ENCODE measurements at places on chromosomes 5 and 9. TPM values are rescaled to one million over a fixed set of nuclear protein-coding genes. Genes with fewer than 3 reads are reported as not detected.

GRCh38 chr5:41686767-41687166, 176.4 kb upstream of the PLCXD3 start:
- no peak for DNase-seq

DNA sequence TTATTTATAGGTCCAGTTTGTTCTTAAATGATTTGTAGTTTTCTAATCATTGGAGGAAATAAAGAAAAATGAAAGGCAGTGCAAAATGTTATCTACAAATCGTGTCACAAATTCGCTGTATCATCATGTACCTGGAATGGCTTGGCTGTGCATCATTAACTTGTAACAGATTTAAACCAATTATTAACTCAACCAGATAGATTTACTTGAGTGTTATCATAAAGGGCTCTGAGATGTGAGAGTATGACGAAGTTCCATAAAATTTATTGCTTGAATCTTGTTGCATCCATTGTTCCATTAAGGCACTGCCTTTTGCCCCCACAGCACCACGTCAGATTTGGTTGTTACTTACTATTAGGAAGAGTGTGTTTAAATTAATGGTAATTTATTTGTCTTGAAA, 23.5 kb downstream of the PCSK5 start:
- no peak for DNase-seq

FTMT gene
- not detected for total RNA-seq

DNA sequence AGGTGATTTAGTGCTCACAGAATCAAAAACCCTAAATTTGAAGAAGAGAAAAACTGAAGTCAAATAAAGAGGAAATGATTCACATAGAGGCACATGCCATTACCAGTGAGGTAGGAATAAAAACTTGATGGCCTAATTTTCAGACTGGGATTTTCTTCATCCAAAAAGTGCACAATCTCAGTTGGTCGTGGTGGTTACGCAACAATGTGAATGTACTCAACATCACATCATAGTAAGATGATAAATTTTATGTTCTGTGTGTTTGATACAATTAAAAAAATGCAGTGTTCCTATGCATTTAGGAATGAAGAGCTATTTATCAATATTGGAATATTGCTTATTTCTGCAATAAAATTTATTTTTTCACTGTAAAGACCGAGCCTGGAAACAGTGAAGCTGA, 60.7 kb downstream of the SV2C start:
- DNase-seq, result no peak

GRCh38 chr9:130731355-130731754, 37.8 kb downstream of the EXOSC2 start:
- DNase-seq, result no peak

- no peak for DNase-seq
Observed at GRCh38 chr5:178323961-178324360, 91.4 kb upstream of the PHYKPL start.

ECM2 gene
- 3.3 TPM for total RNA-seq

C7 gene
- total RNA-seq, result 8.2 TPM

SOHLH1 gene
- total RNA-seq, result not detected

DNA sequence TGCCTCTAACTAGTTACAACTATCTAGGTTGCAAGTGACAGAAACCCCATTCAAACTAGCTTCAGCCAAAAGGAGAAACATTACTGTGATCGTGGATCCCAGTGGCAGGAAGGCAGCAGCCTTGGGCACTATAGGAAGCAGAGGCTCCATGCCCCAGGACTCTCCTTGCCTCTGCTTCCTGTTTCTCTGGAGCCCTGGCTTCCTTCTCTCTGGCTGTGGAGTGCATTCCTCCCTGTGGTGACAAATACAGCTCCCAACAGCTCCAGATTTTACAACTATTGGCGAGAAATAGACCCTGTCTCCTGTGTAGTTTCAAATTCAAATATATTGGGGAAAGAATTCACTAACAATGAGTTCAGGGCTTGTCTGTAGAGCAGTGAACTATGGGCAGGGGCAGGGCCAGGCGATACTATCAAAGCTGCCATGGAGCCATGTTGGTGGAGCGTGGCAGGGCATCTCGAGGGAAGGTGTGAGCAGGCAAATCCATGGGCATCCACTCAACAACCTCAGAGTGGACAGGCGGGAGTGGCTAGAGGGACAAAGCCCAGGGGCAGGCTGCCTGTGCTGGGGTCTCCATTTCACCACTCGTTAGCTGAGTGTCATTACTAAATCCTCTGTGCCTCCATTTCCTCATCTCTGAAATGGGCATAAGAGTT, 189.5 kb downstream of the ERCC6L2 start:
- no peak for DNase-seq

CCDC180 gene
- 9.8 TPM for total RNA-seq

MSX2 gene
- total RNA-seq, result 0.41 TPM

BASP1 gene
- total RNA-seq, result 411 TPM

DNA sequence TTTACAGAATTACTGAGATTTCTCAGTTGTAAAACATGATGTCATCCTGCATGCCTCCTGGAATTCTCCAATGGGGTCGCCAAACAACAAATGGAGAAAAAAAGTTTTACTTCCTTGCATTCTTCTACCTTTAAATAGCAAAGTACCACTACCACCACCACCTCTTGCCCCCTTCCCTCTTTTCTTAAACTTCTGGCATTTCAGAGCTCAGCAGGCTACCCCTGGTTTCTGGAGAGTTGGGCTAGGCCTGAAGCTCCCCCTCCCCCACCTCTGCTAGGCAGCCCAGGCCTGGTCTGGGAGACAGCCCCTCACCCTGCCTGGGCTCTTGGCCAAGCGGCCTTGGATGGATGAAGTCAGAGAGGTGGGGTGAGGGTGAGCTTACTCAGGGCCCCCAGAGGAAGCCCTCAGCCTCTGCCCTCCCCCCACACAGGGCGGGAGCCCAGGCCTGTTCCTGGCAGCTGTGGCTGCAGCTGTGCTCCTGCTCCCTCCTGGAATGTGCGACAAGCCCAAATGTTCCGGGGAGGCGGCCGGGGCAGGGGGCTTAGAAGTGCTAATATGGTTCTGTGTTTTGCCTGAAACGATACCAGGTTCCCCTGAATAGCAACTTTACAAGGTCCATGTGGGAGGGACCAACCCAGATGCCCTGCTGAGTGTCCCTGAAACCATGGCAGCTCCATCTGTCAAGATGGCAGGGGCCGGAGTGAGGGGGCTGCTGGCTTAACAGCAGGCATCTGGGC, 6.0 kb upstream of the CCIN start:
- no peak for DNase-seq

DNA sequence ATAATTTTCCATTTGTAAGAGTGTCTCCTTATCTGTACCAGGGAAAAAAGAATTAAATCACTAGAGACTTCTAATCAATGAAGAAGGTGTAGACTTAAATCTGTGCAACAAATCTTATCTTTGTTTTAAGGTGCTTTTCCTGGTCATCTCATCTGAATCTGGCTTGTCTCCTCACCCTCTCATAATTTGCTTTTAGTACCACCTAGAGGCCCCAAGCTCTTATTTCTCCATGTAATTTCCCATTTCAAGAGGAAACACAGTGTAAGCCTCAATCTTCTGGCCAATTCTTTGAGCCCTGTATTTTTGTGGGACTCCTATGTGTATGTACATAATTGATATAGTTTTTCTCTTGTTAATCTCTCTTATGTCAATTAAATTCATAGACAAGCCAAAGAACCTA, 1975.3 kb upstream of the CDH6 start:
- DNase-seq, result no peak

IFNE gene
- total RNA-seq, result under 0.01 TPM

PCDHGB3 gene
- total RNA-seq, result 8.2 TPM

- no peak for DNase-seq
Observed at GRCh38 chr5:120108586-120109248, 355.4 kb upstream of the PRR16 start.

TNFSF8 gene
- under 0.01 TPM for total RNA-seq

- no peak for DNase-seq
Observed at GRCh38 chr5:139668064-139668880, 20.1 kb downstream of the CXXC5 start.

DNA sequence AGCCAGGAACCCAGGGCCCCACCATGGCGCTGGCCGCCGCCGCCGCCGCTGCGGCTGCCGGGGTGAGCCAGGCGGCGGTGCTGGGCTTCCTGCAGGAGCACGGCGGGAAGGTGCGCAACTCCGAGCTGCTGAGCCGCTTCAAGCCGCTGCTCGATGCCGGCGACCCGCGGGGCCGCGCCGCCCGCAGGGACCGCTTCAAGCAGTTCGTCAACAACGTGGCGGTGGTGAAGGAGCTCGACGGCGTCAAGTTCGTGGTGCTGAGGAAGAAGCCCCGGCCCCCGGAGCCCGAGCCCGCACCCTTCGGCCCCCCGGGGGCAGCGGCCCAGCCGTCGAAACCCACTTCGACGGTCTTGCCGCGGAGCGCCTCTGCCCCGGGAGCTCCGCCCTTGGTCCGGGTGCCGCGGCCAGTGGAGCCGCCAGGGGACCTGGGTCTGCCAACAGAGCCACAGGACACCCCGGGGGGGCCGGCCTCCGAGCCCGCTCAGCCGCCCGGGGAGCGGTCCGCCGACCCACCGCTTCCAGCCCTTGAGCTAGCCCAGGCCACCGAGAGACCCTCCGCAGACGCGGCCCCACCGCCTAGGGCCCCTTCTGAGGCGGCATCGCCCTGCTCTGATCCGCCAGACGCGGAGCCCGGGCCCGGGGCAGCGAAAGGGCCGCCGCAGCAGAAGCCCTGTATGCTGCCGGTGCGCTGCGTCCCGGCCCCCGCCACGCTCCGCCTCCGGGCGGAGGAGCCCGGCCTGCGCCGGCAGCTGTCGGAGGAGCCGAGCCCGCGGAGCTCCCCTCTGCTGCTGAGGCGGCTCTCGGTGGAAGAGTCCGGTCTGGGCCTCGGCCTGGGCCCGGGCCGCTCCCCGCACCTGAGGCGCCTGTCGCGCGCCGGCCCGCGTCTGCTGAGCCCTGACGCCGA, 749 bp downstream of the SOWAHA start:
- peak; percentile 68 for DNase-seq

COL15A1 gene
- 6.9 TPM for total RNA-seq

CER1 gene
- not detected for total RNA-seq

GRCh38 chr9:99272836-99273235, 50.8 kb downstream of the SEC61B start:
- DNase-seq, result no peak

SPATA31D1 gene
- total RNA-seq, result not detected

- no peak for DNase-seq
Observed at GRCh38 chr5:33237471-33237870, 203.3 kb upstream of the TARS1 start.

GRCh38 chr5:119347991-119348390, 7.8 kb upstream of the TNFAIP8 start:
- DNase-seq, result no peak

GRCh38 chr9:79107911-79108676, 463.7 kb upstream of the TLE4 start:
- DNase-seq, result no peak

GRCh38 chr5:75510836-75511434, 494 bp downstream of the CERT1 start:
- peak; percentile 13 for DNase-seq

DNA sequence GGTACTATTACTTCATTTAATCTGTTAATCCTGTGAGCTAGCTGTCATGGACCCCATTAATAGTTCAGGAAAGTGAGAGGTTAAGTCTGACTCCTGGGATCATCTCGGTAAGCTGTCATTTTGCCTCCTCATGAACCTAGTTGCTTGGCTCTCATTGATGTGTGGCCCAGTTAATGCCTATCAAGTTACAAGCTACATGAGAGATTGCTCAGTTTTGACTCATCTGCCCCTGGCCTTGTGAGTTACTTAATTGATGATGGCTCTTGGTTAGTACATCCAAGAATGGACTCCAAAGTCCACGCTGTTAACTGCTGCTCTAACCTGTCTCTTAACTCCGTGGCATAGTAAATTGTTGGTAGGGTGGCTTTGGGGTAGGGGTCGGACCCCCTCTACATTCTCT, 23.9 kb downstream of the LARP1 start:
- no peak for DNase-seq

GRCh38 chr5:96780626-96781025, 27.1 kb downstream of the ERAP1 start:
- no peak for DNase-seq

CDH9 gene
- 31.4 TPM for total RNA-seq

DNA sequence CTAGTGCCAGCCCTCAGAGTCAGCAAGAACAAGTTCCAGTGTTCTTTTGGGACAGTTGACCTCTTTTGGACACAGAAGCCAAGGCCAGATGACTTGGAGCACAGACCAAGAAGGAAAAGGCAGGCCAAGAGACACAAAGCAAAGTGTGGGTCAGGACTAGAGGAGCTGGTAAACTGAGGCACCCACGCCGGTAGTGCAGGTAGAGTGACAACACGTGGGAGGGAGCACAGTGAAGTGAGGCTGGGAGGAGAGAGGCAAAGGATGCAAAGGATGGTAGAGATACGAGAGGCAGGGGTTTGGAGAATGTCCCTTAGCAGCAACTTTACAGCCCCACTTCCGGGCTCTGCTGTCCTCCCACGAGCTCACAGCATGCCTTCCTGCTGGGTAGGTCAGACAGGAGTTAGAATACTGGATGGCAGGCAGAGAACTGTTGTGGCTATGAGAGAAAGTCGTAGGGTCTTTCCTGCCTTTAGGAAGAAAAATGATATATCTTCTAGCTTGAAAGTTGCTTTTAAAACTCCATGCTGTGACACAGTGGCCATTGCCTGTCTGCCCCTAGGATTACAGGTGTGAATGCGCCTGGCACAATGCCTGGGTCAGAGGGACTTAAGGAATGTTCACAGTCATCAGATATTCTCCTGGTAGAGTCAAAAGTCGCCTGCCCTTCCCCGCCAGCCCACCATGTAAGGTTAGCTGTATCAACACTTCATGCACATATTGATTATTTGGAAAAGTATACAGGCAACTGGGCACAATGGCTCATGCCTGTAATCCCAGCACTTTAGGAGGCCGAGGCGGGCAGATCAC, 97.9 kb downstream of the PDE8B start:
- DNase-seq, result no peak

DNA sequence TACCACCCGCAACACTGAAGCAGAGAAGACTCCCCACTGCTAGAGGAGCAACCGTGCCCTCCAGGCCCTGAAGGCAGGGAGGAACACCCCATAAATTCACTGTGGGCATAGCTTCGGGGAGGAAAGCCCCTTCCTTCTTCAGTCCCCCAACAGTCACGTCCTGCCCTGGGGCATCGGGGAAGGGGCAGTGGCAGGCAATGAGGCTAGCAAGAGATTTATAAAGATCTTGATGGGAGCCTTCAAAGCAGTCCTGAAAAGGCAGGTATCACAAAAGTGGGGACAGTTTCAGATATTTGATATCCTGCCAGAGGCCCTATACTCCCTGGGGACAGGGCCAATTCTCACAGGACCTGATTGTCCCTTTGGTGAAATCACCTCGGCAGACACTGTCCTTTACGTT, 16.9 kb upstream of the TRIM14 start:
- no peak for DNase-seq

DNA sequence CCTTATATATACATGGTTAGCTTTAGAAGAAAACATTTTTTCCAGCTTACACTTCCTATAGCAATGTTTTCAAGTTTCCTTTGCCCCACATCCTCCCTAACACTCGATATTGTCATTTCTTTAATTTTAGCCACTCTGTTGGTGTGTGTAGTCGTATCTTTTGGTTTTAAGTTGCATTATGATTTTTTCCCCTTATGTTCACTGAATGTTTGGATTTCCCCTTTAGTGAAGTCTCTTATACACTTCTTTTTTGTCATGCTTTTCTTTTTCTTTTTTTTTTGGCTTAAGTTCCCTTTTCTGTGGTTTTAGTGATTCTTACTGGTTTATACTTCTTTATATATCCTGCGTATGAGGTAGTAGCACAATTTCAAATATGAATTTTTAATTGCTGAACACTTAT, 58.8 kb downstream of the KDM4C start:
- no peak for DNase-seq
